ENCODE measurements at places on chromosomes 1 and 21.

DNA sequence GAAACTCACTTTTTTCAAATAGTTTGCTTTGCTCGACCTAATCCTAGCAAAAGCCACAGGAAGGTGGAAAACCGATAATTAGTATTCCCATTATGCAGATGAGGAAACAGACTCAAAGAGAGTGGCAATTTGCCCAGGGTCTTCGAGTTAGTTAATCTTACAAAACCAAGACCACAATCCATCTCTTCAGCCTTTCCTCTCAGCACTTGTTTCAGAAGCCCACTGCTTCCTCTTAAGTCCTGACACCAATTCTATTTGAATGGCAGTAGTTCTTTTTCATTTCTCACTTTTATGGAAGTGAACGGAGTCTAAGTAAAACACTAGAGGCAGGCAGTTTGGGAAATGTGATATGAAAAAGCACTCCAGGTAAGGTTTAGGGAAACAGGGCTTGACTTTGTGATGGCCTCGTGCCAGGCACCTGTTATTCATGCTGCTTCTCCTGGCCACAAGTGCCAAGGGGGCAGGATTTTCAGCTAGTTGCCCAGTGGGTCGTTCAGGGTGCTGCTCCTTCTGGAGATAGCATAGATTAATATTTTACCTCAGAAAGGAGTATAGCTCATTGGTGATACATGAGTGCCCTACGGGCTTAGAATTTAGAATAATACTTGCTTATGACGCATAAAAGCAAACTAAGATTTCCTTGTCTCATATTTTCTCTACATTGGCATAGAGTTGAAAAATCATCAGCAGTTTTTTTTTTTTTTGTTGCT is 76.6 kb upstream of the NRIP1 start:
- no peak for DNase-seq

DNA sequence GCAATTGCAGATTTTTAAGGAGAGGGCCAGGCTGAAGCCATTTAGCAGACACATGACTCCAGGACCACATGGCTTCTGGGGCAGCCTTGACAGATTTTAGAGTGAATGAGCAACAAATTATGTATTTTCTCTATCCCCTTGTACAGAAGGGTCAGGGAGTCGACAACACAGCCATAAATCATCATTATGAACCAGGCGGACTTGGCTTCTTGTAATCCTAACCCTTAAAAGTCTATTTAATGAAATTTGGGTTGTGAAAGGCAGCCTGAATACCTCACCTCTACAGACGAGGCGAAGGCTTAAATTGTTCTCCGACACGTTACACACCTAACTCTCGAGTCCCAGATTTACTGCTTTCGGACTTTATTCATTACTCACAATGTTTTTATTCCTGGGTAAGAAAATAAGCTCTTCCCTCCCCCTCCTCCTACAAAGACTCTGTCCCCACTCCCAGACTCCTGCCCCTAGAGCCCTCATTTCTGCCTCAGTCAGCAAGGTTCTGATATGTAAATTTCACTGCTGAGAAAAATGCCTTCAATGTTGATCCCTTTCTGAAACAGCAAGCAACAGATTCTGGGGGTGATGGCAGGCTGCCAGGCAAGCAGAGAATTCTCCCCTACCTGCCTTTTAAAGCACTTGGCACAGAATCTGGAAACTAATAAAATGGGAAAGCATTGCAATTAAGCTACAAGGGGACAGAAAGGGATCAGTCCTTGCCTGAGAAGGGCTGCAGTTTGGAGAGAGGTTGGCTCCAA is 51.6 kb downstream of the PLPP3 start:
- DNase-seq = no peak

DNA sequence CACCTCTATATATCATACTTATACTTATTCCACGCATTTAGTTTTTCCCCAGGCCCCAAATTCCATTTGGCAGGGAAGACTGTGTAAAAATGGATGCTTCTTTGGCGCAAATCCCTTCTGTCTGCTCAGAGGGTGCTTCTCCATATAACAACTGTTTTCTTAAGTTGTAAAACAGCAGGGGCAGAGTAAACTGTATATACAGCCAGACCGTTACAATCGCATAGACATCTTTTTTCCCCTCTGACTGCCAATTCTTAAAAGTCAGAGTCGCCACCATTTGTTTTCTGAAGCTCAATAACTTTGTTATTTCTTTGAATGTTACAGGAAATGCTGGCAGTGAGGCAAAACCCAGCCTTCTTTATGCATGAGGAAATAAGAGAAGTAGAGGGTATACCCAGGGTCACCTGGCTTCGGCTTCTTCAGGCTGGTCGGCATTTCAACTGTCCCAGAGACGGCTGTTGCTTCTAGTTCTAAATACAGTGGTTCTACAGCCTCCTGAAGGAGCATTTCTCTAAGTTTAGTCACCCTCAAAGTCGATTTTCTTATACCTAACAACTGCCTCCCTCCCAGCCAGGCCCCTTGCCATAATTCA is 188.4 kb downstream of the CLIC6 start:
- DNase-seq = no peak

DNA sequence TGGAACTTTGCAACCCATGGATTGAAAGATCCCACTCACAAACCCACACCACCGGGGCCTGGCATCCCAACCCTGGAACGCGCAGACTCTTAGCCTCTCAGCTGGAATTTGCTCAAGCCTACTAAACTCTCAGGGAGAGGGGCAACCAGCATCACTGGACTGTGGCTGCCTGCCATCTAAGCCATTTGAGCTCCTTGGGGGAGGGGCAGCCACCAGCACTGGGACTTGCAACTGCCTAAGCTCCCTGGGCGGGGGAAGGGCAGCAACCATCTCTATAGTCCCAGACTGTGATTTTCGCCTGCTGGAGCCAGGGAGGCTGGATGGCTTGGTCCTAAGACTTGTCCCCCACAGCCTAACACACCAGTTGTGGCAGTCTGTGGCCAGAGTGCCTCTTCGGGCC is 122.3 kb downstream of the SNX7 start:
- no peak for DNase-seq

DNA sequence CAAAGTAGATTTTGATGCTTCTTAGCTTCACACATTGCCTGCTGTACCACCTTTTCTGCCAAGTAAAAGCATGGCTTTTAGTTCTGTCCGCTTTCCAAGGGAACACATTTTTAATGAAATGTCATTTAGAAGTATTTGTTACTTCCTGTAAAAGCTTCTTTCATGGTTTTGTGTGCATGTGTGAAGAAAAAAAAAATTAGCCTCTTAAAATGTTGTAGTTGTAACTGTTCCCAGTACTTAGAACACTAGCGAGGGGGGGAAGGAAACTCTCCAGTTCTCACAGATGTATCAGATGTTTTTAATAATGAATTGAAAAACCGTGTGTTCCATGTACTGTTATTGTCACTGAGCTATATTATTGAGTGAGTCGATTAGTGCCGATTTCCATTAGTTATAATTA is 568.3 kb upstream of the ADGRL2 start:
- no peak for DNase-seq

DNA sequence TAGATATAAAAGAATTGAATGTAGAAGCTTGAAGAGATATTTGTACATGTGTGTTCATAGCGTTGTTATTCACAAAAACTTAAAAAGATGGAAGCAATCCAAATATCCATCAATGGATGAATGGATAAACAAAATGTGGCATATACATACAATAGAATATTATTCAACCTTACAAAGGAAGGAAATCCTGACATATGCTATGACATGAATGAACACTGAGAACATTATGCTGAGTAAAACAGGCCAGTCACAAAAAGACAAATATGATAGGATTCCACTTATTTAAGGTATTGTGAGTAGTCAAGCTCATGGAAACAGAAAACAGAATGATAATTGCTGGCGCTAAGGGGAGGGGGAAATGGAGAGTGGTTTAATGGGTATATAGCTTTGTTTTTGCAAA is 47.0 kb upstream of the DYRK1A start:
- no peak for DNase-seq

GRCh38 chr1:94319319-94320102 is 82.1 kb upstream of the ARHGAP29 start:
- DNase-seq = no peak

DNA sequence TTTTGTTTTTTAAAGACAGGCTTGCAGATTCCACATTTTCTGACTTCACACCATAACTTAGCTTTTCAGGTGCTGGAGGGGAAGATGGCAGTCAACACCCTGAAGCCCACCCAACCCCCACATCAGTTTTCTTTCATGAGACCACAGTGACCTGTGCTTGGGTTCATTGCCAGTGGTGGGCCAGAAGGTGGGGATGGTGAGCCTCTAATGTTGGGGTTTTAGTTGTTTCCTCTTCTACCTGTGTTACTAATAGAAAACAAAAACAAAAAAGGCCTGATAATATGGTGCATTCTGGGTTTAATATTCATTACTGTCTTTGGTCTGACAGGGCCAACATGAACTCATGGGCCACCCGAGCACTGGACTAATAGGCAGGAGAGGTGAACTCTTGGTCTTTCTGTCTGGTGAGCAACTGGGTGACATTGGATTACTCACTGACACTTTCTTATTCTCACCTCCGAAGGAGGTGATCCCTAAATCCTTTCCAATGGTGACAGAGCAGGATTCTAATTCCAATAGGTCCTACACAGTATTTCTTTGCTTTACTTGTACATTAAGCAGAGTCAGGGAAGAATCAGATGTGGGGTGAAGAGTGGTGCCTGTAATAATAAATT is 132.8 kb downstream of the CLIC6 start:
- no peak for DNase-seq

- no peak for DNase-seq
Observed at GRCh38 chr1:232481091-232481490, 148.8 kb downstream of the SIPA1L2 start.

DNA sequence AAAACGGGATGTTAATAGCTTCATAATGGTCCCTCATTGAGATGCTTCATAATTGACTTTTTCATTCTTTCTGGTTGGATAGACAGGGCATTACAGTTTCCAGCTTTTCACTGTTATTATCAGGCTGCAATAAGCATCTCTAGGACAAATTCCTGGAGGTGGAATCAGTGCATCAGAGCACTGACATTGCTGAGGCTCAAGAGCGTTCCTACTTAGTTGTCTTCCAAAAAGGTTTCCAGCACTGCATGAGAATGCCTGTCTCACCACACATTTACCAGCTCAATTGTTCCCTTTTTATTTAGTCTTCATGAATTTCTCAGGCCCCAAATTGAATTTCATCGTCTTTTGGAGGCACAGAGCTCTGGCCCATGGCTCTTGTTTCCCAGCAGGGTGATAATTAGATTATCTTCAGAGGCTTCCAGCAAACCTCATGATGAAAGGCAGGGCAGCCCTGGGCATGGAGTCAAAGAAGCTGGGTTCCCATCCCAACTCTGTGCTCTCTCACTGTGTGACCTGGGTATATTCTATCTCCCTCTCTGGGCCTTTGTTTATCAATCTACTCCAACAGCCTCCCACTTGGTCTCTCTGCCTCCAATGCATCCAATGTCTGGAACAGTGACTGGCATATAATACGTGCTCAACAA is 451.4 kb downstream of the PTPRU start:
- DNase-seq = no peak

- no peak for DNase-seq
Observed at GRCh38 chr1:61461406-61462384, 263.2 kb downstream of the TM2D1 start.

GRCh38 chr1:96581772-96582171 is 139.8 kb upstream of the PTBP2 start:
- no peak for DNase-seq

DNA sequence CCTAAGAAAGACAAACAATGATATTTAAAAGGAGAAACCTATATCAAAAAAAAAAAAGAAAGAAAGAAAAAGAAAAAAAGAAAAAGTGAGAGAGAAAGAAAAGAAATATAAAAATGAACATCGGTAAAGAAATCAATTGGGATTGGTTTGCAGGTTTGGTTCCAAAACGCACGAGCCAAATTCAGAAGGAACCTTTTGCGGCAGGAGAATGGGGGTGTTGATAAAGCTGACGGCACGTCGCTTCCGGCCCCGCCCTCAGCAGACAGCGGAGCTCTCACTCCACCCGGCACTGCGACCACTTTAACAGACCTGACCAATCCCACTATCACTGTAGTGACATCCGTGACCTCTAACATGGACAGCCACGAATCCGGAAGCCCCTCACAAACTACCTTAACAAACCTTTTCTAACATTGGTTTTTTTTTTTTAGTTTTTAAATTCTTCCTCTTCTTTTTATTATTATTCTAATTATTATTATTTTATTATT is 11.7 kb downstream of the LHX9 start:
- DNase-seq = no peak

DNA sequence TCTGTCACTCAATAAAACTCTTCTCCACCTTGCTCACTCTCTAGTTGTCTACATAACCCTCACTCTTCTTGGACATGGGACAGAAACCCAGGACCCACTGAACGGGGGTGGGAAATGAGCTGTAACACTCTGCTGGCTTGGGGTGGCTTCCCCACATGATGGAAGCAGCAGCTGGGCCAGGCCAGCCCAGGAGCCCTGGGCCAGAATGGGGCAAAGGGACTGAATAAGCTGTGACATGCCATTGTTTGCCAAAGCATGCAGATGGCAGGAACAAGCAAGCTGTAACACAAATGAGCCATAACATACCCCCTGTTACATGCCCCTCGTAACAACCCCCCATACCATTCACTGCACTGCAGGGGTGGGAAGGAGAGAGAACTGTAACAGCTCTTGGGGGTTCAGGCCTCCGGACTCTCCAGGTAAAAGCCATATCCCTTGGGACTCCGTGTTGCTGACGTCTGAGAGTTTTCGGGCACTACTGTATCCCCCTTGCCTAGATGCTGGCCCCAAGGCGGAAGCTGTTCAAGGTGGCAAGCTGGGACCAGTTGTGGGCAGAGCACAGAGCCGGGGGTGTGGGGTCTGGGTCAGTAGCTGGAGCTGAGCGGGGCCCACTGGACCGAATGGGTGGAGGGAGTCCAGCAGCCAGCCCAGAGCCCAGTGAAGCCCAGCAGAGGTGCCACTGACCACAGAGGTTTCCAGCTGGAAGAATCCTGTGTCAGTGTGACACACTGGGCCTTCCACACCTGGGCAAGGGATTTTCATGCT is 56.1 kb upstream of the DMRTB1 start:
- no peak for DNase-seq

DNA sequence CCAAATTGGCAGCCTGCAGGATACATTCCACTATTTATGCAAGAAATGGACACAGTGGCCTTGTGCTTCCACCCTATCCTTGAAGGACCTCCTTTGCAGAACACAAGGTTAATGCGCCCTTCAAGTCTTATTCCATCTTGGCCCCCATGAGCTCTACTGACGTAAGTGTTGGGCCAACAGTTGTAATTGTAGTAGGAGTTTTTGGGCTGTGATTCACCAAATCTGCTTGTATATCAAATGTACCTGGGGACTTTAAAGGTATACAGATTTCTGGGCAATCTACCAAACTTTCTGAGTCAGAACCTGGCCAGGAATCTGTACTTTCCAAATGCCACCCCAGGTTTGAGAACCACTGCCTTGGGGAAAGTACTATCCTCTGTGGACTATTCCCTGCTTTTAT is 100.9 kb upstream of the MARK1 start:
- no peak for DNase-seq

GRCh38 chr1:166730299-166730888 is 108.9 kb upstream of the POGK start:
- no peak for DNase-seq

GRCh38 chr1:180994262-180994661 is 28.4 kb downstream of the STX6 start:
- no peak for DNase-seq

DNA sequence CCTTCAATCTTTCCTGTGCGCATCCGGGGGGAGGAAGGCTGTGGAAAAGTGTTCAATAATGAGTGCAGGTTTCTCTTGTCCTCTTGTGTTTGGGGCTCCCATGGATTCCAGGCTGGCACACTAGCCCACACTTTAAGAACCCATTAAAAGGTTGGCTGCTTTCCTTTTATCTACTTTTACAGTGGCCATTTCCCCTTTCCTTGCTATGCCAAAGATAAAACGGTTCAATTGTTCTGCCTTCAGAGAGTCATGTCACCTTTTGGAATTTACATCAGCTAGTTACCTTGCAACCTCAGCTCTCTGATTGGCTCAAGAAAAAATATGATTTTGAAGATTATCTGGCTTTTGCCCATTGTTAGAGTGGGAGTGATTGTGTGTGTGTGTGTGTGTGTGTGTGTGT is 182.3 kb downstream of the SDCCAG8 start:
- DNase-seq = no peak

All from stimulated activated CD8-positive, alpha-beta memory T cell treated with anti-CD3 and anti-CD28 coated beads, Interleukin-4, amount 100 ng/mL, for 24 hours (primary cell).